ENCODE measurements at places on chromosomes 4 and X.

- no peak for DNase-seq
Observed at GRCh38 chr4:140876615-140877364, 120.6 kb upstream of the TBC1D9 start.

DNA sequence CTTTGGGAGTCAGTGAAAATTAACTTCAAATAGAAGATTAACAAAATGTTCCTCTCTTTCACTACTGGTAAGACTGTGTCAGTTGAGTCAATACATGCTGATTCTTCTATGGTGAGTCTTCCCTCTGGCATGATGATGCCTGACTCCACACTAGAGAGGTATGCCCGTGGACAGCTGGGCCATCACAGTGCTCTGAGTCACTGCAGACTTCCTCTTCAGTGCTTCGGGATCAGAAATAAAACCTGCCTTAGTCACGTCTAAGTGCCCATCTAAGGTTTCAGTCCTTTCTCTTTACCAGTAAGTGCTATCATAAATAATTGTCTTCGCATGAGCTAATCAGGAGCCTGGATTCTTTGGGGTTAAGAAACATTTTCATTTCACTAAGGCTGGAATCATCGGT, 1.6 kb upstream of the ASB5 start:
- peak; percentile 4 for DNase-seq

GRCh38 chr4:53068755-53069330, 206.7 kb downstream of the RASL11B start:
- no peak for DNase-seq

- no peak for DNase-seq
Observed at GRCh38 chrX:29671421-29671820, 543.9 kb upstream of the MAGEB2 start.

DNA sequence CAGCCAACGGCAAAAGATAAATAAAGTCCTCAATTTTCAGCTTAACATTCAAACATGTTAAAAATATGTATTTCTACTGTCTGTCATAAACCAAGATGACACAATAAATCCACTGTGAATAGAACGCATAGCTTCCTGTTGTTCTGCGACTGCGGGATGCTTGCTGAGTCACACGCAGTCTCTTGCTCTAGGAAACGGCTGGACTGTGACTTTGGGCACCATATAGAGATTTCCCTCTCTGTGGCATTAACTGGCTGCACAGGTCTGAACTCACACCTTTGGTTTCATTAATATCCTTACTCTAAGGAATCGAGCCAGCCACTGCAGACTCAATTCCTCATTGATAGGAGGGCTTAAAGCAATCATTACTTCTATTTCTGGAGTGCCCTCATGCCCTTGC, 8.4 kb downstream of the BEND4 start:
- DNase-seq: no peak

DNA sequence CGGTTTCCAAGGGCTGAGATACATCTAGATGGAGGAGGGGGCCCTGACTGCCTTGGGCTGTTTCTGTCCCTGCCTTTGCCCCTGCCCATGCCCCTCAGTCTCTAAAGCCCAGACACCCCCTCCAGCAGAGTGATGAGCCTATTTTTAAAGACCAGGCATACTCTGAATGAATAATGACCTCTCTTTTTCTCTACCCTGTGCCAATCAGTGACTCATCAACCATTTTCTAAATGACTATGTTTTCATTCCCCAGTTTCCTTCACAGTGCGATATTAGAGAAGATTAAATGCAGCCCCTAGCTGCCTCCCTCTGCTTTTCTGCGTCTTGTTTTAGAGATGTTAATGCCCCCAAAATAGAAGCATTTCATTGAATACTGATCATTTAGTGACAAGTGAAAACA, 15.5 kb upstream of the NHS start:
- no peak for DNase-seq

Data from nephron progenitor cell (in vitro differentiated cells).